ENCODE measurements at places on chromosomes 7 and 10. TPM values are rescaled to one million over a fixed set of nuclear protein-coding genes. Genes with fewer than 3 reads are reported as not detected.

GRCh38 chr7:135756191-135756590, 7.6 kb upstream of the FAM180A start:
- no peak for DNase-seq

GRCh38 chr10:133024704-133025557, 62.8 kb upstream of the ADGRA1 start:
- no peak for DNase-seq

DNA sequence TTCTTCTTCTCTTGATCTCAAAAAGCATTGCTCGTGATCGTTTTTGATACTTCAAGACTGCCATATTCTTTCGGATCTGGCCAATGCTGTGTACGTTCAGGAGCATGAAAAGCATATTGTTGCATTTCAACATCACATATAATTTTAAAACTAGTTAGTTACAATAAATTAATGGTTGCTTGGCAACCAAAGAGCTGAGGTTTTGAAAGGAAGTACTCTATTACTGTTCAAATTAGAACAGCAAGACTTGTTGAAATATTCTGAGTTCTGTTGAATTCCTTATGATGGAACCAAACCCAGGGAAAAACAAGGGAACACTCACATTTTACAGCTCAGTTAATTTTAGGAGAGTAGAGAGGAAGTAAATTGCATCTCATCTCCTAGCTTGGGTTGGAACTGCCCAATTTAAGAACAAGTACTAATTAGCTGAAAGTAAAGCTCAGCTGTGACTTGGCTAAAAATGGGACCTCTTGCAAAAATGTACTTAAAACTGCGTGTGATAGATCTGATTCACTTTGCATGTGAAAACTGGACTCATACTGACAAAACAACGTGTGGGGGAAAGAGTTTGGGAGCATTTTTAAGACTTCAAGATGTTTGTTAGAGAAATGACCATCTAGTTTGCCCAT, 21.2 kb downstream of the OR9A2 start:
- DNase-seq: no peak

DNA sequence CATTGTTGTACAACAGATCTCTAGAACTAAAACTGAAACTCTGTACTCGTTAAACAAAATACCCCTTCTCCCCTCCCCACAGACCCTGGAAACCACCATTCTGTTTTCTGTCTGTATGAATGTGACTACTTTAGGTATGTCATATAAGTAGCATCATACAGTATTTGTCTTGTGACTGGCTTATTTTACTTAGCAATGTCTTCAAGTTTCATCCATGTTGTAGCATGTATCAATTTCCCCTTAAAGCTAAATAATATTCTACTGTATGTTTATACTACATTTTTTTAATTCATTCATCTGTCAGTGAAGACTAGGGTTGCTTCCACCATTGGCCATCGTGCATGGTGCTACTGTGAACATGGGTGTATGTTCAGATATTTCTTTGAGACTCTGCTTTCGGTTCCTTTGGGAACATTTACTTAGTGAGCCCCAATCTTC, 71.2 kb upstream of the RPA3 start:
- no peak for DNase-seq

DNA sequence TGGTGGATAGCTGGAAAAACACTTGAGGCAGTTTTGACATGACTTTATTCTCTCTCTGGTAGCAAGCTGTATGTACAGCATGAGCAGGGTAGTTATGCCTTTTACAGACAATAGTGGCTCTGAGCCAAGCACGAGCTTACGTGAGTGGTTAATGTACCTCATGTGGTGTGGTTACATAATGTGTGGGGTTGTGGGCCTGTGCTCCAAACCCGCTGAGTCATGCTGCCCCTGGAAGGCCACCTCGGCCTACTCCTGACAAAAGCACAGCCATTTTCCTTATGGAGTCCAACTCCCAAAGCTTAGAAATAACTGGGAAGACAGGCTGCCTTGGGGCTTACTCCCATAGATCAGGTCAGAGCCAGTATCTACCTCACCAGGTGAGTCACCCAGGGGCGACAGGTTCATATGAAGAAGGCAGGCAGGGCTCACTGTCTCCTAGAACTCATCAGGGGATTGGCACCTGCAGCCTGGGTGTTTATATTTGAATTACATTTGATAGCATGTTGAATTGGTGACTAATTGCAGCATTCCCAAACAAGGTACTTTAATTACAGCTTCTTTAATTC, 404.5 kb downstream of the ADRA2A start:
- DNase-seq: no peak

- no peak for DNase-seq
Observed at GRCh38 chr10:116868722-116869121, 19.4 kb downstream of the ENO4 start.

GRCh38 chr10:26801831-26802230, 58.9 kb downstream of the ABI1 start:
- no peak for DNase-seq

- DNase-seq: no peak
Observed at GRCh38 chr7:110664803-110665202, 426.1 kb upstream of the LRRN3 start.

The OR2A1 gene
- total RNA-seq: under 0.01 TPM

The SMO gene
- total RNA-seq: 2.3 TPM

The GBX1 gene
- total RNA-seq: not detected

All from dermis microvascular lymphatic vessel endothelial cell (primary cell).